ENCODE measurements at places on chromosomes 12 and 14.

DNA sequence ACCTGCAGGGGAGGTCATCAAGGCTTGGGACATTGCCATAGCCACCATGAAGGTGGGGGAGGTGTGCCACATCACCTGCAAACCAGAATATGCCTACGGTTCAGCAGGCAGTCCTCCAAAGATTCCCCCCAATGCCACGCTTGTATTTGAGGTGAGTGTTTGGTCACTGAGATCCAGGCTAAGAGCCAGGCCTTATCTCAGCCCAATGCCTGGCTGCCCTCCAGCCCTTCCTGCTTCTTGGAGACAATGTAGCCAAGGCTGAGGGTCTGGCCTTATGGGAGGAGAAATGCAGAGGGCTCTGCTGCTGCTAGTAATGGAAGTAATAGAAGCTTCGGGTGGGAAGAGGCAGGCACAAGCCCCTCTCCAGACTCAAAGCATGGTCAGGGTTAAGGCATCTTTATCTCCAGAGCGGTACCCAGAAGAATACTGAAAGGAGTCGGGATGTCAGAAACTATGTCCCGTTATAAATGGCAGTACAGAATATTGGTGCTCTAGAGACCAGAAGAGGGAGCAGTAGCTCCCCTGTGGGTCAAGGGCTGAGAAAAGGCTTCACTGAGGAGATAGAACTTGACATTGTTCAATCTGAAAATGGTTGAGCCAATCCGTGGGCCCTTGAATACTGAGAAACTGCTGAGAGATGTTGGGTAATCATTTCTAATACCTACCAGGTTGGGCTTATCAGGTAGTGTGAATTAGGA is 3.1 kb downstream of the FKBP4 start:
- DNase-seq: no peak

- DNase-seq: no peak
Observed at GRCh38 chr12:116080415-116080814, 197.1 kb downstream of the MED13L start.

DNA sequence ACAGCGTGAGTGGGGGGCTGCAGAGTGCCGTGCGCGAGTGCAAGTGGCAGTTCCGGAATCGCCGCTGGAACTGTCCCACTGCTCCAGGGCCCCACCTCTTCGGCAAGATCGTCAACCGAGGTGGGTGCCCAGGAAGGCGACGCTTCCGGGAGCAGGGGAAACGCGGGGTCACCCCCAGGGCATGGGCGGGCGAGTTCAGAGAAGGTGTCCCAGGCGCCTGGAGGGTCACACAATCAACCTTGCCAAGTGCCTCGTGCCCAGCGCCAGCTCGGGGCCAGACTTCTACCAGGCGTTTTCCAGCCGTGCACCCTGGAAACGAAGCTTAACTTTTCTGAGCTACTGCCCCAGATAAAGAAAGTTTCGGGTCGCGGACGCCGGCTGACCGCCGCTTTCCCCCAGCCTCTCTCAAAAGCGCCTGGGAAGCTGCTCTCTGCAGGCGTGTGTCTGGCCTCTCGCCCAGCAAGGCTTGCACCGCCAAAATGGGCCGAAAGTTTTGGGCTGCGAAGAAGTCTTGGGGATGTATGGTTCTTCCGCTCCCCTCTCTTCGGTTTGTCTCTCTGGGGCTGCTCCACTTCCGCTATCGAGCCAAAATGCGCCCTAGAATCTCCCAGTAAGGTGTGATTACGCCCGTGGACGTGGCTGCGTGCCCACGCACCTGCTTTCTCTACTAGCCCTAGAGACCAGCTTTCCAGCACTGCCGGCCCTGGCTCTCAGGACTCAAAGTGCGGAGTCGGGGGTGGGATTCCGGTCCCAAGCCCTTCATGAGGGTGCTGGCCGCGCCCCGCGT is 1.7 kb downstream of the WNT1 start:
- peak; percentile 58 for DNase-seq

GRCh38 chr12:115413626-115414025 is 729.7 kb upstream of the TBX3 start:
- DNase-seq: no peak

GRCh38 chr14:25049568-25050268 is at the start of gene STXBP6:
Gene STXBP6 (minus strand): TSS chr14:25050147. CDS start chr14:24974818, 75,329 bp downstream.
- peak; percentile 68 for DNase-seq

DNA sequence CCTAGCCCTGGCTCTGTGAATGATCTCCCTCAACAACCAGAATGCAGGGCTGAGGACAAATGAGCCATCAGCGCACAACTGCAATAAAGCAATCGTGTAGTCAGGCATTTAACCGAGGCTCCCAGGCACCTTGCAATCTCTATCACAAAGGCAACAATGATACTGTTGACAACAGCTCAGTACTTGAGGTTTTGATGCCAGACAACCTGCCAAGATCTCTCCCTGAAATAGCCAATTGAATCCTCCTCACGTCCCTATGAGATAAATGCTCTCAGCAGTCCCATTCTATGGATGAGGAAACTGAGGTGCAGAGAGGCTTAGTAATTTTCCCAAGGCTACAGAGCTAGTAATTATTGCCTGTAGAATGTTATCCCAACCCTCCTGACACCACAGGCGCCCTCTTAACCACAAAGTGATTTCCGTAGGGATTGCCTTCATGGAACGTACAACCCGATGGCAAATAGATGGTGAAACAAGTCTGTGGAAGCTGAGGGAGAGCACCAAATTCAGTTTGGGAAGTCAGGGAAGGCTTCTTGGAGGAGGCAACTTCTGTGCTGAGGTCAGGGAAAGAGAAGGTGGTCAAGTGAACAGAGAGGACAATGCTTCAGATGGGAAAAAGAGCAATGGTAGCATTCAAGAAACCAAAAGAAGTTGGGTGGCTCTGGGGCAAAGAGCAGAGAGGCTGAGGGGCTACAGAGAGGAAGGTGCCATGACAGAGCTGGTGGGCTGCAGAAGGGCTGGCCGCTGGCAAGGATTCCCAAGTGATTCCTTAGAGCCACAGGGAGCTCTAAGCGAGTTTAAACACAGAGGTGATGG is 12.6 kb downstream of the SERPINA3 start:
- no peak for DNase-seq

DNA sequence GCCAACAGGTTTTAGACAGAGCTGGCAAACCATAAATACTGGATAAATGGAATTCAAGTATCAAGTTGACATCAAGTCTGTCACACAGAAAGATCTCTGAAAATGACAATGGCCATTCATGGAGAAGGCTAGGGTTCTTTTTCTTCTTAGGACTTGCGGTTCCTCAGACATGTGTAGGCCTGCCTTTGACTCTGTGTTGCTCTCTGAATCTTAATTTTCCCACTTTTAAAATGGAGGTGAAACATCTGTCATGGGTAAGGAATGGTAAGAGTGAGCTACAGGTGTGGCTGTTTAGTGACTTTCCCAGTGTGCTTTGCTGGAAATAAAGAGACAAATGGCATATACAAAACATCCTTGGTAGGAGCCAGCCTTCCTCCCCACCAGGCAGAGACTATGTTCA is 79.2 kb downstream of the PTCSC3 start:
- no peak for DNase-seq

Data from H9 (cell line).